ENCODE measurements at places on chromosomes 13 and 19.
A peak's percentile ranks its signal among the peaks of the same experiment; 100 is the strongest.

DNA sequence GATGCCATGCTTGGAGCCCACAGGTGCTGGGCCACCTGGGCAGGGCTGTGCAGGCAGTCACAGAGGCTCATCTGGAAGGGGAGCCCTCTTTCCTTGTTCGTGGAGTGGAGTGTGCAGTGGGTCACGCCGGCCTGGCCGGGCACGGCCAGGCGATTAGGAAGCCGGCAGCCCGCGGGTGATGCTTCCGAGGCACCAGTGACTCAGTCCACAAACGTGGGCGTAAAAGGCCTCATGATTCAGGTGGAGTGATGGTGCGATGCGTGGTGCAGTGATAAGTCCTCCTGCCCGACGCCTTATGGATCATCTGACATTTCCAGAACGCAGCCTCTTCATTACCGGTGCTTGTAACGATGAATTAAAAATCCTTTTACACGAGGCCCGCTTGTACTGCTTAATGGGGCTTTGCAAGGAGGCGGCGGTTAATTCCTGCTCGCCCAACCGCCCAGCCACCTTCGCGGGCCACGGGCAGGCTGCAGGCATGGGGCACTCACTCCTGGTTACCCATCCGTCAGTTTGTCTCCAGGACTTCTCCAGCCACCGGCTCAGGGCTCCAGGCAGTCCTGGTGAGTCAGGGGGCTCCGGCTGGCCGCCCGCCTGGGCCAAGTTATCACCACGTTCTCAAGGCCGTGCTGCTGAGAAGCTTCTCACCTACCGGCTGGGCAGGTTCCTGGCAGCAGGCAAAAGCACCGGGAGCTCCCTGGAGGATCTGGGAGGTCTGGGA, 172.4 kb downstream of the KDM4B start:
- DNase-seq, result no peak

DNA sequence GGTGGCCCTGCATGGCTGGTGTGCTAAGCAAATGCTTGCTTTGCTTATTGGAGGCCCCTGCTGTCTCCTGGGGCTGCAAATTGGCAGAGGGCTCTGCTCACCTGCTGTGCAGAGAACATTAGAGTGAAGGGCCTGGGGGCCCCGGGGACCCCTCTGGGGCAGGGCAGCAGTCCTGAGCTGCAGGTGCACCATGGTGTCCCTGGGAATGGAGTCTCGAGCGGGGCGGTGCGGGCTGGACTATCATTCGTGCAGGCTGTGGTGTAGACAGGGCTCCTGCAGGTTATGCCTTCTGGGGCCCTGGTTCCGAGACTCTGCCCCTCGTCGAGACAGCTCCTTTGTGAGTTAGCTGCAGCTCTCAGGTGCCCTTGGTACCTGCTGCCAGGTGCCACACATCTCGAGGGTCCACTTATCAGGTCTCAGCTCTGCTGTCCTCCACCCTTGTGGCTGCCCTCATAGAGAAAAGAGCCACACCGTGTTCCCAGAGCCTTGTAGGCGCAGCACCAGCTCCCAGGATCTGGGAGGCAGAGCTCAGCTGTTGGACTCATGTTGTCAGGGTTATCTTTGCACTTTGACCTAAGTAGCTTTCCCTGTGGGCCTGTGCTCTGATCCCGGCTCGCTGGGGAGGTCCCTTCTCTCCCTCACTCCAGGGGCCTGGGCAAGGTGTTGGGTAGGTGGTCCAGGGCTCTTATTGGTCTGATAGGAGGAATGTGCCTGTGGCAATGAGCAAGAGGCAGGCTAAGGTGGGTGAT, 58.0 kb upstream of the ZNF536 start:
- DNase-seq, result no peak

DNA sequence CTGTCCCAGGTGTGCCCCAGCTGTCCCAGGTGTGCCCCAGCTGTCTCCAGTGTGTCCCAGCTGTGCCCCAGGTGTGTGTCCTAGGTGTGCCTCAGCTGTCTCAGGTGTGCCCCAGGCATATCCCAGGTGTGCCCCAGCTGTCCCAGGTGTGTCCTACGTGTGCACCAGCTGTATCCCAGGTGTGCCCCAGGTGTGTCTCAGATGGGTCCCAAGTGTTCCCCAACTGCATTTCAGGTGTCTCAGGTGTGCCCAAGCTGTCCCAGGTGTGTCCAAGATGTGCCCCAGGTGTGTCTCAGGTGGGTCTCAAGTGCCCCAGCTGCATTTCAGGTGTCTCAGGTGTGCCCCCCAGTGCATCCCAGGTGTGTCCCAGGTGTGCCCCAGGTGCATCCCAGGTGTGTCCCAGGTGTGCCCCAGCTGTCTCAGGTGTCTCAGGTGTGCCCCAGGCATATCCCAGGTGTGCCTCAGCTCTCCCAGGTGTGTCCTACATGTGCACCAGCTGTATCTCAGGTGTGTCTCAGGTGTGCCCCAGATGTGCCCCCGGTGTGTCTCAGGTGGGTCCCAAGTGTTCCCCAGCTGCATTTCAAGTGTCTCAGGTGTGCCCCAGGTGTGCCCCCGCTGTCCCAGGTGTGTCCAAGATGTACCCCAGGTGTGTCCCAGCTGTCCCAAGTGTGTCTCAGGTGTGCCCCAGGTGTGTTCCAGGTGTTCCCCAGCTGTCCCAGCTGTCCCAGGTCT, 1.3 kb upstream of the GRK1 start:
- DNase-seq, result no peak

DNA sequence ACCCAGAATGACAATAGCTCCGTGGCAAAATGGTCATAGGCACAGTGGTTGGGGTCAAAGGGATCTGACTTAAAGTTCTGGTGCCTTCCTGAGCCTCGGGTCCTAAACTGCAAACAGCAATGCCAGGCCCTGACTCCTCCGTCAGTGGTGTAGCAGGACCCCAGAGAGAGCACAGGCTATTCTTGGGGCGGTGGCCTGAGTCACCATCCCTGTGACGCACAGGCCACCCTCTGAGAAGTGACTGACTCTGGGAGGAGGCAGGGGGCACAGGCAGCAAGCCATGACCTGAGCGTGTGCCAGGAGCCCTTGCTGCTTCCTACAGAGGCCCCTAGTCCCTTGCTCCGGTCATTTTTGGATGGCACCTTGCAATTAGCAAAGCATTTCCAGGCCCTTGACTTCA, 18.7 kb downstream of the PLVAP start:
- DNase-seq, result no peak

DNA sequence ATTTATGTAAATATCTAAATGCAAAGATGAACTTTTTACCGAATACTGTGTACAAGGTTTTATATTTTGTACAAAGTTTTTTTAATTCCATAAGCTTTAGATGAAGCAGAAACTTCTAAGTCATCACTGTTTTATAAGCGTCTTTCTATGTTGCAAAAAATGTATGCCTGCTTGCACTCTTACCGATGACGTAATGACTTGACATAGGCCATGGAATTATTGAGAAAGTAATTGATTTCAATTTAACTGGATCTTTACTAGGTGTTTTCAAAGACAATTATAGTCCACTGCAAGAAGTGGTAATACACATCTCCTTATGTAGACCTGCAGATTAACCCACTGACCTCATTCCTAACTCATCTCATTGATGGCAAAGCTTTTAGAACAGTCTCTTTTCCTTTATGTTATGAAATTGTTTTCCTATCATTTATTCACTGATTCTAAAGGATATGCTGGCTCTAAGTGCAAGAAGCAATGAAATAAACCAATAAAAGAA, 10.4 kb downstream of the DACH1 start:
- DNase-seq, result no peak

GRCh38 chr13:99996381-99996973, 14.9 kb downstream of the ZIC2 start:
- no peak for DNase-seq

GRCh38 chr13:94595001-94595949, 677 bp downstream of the TGDS start:
- no peak for DNase-seq

DNA sequence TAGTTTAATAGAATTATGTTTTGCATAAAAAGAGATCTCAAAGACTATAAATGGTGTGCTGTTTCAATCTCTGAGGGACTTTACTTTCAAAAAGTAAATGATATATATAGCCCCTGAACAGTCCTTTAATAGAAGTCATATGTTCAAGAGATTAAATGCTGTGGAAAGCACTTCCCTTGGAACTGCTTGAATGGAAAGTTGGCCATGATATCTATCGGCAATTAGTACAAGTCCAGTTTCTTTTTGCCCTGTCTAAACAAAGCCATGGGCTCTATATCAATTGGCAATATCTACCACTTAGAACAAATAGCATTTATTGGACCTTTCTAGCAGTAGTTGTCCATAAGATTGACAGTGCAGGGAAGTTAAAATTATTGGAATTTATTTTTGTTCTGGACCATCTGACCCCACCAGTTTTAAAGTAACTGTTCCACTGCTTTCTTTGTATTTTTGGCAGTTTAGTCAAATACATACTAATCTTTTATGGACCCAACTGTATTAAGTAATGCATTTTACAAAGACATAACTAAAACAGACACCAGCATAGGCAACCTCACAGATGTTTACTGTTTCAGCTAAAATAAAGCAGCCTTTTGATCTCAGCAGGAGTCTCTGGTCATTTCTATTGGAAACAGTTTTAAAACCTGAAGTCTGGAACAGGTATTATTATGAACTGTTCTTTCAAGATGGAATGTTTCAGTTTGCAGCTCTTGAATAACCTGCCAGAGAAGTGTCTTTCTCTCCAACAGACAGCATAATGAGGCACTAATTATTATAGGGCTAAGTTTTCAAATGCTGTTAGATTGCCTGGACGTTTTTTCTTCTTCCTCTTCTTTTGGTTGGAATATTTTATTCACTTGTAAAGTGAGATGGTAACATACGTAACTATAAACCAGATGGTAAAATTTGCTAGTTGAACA, 282.6 kb downstream of the DCLK1 start:
- no peak for DNase-seq

- DNase-seq, result peak; percentile 85
Observed at GRCh38 chr13:76792731-76793347, 93.4 kb downstream of the KCTD12 start.

DNA sequence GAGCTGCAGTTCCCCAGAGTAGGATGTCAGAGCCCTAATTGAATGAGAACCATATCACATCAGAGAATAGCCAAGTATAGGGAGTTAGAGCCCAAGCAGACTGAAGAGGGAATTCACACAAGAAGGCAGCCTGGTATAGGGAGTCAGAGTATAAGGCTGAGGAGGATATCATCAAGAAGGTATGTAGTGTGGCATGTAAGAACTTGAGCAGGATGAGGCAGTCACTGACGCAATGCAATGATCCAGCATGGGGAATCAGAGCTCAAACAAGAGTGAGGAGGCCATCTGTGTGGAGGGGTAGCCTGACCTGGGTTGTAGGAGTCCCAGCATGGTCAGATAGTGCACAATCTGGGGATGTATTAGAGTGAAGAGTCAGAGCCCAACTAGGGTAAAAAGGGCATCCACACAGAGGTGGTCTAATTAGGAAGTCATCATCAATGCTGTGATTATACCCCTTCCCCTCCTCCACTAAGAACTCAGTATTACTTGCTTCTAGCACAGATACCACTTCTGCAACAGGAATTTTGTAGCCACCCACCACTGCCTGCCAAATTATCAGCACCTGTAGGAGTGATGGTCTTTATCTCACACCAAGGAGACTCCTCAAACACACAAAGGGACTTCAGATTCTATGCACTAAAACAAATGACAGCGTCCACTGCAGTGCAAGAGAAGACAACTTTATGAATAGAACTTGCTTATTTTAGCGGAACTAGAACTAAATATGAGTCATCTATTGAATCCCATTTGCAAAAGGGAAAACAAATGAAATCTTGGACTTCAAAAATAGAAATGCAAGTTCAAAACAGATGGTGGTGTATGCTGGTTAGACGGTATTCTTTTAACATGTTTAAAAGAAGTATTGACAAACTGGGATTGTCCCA, 107.2 kb downstream of the FNDC3A start:
- no peak for DNase-seq

- no peak for DNase-seq
Observed at GRCh38 chr19:36719687-36720556, 32.5 kb downstream of the ZNF567 start.

DNA sequence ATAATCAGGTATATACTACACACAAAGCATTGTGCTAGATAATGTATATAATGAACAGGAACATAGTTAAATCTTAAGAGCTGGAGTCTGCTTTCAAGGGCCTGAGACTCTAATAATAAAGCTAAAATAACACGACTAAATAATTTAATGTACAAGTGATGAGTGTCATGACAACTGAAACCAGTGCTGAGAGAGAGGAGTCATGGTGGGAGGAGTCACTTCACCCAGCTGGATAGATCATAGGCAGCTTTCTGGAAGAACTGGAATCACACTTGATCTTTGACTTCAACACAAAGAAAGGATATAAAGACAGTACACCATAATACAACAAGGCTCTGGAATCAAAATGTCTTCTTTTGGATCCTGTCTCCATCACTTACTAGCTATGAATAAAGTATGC, 7.1 kb downstream of the RBM26 start:
- no peak for DNase-seq

- DNase-seq, result no peak
Observed at GRCh38 chr19:53958168-53958571, 4.6 kb upstream of the CACNG8 start.

GRCh38 chr13:98537306-98537705, 39.6 kb downstream of the STK24 start:
- DNase-seq, result no peak

DNA sequence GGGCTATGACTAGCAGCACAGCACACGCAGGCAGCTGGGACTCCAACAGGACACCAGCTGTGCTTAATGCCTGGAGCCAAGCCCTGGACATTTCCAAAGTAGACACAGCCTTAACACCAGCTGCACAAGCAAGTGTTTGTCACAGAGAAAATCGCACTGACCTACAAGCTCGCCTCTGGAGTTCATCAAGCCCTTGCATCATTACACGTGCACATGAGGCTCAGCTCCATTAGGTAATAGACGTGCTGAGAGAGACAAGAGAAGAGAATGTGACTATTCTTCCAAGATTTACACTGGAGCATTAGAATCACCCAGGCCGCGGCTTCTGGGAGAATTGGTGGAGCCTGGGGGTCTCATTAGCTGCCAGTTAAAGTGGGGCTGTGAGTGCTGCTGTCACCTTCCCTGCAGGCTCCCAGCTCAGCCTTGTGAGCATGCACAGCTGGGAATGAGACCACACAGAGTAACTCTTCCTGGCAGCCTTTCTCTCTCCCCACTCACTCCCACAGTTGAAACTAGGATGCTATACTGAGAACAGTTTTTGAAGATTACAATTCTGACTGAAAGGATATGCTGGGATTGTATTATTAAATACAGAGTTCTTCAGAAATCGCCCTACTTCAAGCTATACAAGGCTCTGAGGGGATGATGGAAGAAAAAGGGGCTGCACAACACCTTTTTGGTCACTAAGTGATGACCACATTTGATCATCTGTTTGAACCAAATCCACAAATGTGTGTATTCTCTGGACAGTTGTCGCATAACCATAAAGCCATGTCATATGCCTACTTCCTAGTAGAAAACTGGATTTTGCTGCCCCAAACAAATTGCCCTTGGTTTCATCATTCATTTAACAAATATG, 10.5 kb downstream of the STOML3 start:
- no peak for DNase-seq
